ENCODE measurements at places on chromosomes 3 and 15.

- no peak for DNase-seq
Measured at GRCh38 chr3:46092702-46093080, 65.4 kb upstream of the XCR1 start.

DNA sequence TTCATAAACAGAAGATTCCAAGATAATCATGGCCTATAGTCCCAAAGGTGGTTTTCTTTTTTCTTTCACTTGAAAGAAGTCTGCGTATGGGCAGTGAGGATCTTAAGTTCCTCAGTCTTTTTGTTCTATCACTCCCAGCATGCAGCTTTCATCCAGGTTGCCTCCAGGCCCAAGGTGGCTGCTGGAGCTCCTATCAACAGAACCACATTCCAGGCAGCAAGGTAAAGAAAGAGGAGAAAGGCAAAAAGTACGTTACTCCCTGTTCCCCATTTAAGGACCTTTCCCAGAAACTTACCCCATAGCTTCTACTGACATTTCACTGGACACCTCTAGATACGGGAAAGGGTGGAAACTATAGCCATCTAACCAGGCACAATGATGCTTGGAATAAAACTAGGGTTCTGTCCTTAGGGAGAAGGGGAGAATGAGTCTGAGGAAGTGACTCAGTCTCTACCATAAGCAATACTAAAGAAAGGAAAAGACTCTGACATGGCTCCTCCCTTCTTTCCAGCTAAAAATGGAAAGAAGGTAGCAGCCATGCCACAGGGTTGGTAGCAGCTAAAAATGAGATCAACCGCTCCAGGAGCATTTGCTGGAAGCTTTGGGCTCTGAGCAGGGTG lies 313.9 kb upstream of the NR2E3 start:
- no peak for DNase-seq

DNA sequence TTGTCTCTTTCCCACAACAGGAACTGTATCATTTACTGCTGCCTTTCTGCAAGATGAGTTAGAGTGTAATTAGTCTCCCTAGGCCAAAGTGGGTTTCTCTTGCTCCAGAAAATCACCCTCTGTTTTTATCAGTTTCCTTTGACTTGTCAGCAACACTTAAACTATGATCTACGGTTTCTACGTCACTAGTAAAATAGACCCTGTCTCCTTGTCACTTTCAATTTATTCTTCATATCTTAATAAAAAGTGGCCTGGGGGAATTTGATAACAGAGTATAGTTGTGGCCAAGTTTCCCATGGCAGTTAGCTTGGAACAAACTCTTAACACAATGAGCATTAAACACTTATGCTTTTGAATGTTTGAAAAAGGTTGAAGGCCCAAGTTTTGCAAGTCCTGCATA lies 79.6 kb downstream of the CGNL1 start:
- DNase-seq, result no peak

DNA sequence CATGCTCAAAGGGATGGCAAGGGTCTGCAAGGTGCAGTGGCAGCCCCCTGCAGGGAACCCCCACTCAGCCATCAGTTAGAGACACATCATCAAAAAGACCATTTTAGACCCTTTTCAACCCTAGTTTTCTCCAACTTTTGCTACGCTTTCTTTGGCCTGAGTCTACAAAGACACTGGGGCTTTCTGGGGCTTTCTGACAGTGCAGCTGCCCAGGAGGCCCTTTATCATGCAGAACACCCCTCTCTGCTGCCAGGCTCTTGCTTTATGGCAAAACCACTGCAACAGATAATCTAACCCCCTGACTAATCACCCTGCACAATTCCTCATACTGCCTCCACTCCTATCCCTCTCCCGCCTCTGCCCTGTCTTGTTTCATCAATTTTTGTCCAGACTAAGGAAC lies 2.4 kb downstream of the NMNAT3 start:
- DNase-seq, result no peak

DNA sequence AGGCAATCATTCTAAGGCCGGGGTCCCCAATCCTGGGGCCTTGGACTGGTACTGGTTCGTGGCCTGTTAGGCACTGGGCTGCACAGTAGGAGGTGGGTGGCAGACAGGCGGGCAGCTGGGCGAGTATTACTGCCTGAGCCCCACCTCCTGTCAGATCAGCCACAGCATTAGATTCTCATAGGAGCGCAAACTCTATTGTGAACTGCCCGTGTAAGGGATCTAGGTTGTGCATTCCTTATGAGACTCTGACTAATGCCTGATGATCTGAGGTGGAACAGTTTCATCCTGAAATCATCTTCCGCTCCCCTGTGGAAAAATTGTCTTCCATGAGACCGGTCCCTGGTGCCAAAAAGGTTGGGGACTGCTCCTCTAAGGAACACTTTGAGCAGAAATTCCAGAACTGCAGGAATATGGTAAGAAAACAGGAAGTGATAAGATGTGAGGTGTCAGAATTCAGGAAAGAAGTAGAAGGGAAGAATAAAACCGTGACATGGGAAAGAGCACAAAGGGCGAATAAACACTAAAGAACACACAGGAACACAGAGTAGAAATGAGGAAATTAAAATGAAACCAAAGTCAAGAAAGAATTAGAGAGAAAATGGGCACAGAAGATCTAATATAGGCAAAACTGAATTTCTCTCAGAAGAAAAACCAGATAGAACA lies 57.6 kb downstream of the PDCD6IP start:
- no peak for DNase-seq

GRCh38 chr3:29478611-29479010 lies 197.7 kb downstream of the RBMS3 start:
- DNase-seq, result no peak

GRCh38 chr3:169668957-169669741 lies 5.6 kb upstream of the MECOM start:
- DNase-seq, result no peak

GRCh38 chr3:184155644-184156521 lies 706 bp downstream of the DVL3 start:
- no peak for DNase-seq

DNA sequence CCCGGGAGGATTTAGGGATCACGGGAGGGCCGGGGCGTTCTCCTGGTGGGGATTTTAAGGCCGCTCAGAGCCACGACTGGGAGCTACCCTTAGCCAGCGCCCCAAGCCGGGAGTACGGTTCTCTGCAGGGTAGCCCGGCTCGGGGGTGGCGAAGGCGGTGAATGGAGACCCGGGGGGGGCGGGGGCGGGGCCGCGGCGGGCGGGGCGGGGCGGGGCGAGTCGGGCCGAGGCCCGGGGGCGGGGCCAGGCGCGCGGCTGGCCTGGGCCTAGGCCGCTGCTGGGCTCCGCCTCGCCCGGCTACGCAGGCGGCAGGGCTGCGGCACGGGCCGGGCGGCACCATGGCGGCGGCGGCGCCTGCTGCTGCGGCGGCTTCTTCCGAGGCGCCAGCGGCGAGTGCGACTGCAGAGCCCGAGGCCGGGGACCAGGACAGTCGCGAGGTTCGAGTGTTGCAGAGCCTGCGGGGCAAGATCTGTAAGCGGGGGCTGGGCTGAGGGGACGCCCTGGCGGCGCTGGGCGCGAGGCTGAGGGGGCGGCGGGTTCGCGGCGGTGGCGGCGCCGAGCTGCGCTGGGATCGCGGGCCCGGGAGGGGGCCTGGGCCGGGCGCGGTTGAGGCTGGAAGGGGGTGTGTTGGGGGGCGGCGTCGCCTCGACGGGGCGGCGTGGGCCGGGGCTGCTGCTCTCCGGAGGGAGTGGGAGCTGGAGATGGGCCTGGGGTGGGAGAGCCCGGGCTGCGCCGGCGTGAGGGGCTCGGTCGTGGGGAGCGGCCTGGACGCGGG lies at the start of gene RASA2:
TSS of gene RASA2 (plus strand) at position 282 of the 775 bp plus-strand sequence. CDS start at position 339, 57 bp downstream.
- peak; percentile 47 for DNase-seq

- DNase-seq, result no peak
Measured at GRCh38 chr15:76190070-76190564, 121.2 kb downstream of the ETFA start.

DNA sequence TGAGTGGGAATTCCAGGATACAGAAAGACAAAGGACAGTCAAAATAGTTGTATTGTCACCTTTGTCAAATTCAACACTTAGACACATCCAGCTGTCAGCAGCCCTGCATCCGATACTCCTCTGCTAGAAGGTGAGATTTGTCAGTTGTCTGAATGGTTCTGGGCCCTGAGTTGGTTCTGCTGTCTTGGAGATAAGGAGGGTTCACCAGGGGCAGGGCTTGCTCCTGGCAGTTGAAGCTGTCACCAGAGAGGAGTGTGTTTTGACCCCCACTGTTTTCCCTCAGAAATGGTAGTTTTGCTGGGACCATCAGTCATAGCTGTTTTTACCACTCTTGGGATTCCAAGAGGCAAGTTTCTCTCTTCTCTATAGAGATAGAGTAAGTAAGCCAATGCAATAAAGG lies 3.2 kb upstream of the KY start:
- no peak for DNase-seq

- DNase-seq, result no peak
Measured at GRCh38 chr3:36312351-36312750, 68.0 kb upstream of the STAC start.
